Aortic smooth muscle cell (primary cell): ENCODE measurements at places on chromosomes 11 and 22. TPM values are rescaled to one million over a fixed set of nuclear protein-coding genes. Genes with fewer than 3 reads are reported as not detected.

MB gene
- total RNA-seq, result not detected in 2 replicates

ZNF280B gene
- total RNA-seq, result under 0.01 and 0.06 TPM in 2 replicates

LMO1 gene
- not detected in 2 replicates for total RNA-seq

OR52H1 gene
- 0.66 and 0.87 TPM in 2 replicates for total RNA-seq

CRACR2B gene
- total RNA-seq, result 4.6 and 4.9 TPM in 2 replicates

TRIM48 gene
- not detected in 2 replicates for total RNA-seq

DGCR8 gene
- total RNA-seq, result 33.2 and 42.9 TPM in 2 replicates

IRF7 gene
- 8.6 and 9.8 TPM in 2 replicates for total RNA-seq

SIDT2 gene
- 30.4 and 40.5 TPM in 2 replicates for total RNA-seq

SLC22A25 gene
- total RNA-seq, result not detected in 2 replicates

PPP6R2 gene
- total RNA-seq, result 62.2 and 65.0 TPM in 2 replicates

PCF11 gene
- total RNA-seq, result 33.4 and 40.0 TPM in 2 replicates

ZNF195 gene
- 11.1 and 13.7 TPM in 2 replicates for total RNA-seq

PLAAT3 gene
- 14.4 and 28.1 TPM in 2 replicates for total RNA-seq

KRTAP5-8 gene
- total RNA-seq, result not detected in 2 replicates

FZD4 gene
- 42.4 and 72.1 TPM in 2 replicates for total RNA-seq

MS4A8 gene
- total RNA-seq, result not detected in 2 replicates

KDM4E gene
- not detected in 2 replicates for total RNA-seq

OR10A6 gene
- not detected in 2 replicates for total RNA-seq

TSGA10IP gene
- total RNA-seq, result 0.13 TPM in 1 of 2 replicates, not detected in the other

NECTIN1 gene
- total RNA-seq, result 2.4 and 2.9 TPM in 2 replicates

TRIM51G gene
- not detected in 2 replicates for total RNA-seq

GRAMD1B gene
- 5.0 and 7.9 TPM in 2 replicates for total RNA-seq

CCDC116 gene
- 0.19 TPM in 1 of 2 replicates, not detected in the other for total RNA-seq

TTC36 gene
- 0.26 and 0.37 TPM in 2 replicates for total RNA-seq

CLDN5 gene
- 7.7 and 17.2 TPM in 2 replicates for total RNA-seq

SF3A1 gene
- 25.5 and 28.1 TPM in 2 replicates for total RNA-seq

DGAT2 gene
- 0.25 and 0.53 TPM in 2 replicates for total RNA-seq

KCNJ4 gene
- total RNA-seq, result not detected in 2 replicates

MDK gene
- total RNA-seq, result 13.3 and 37.4 TPM in 2 replicates

DUSP8 gene
- total RNA-seq, result 0.40 and 0.62 TPM in 2 replicates

CRYBB3 gene
- not detected in 2 replicates for total RNA-seq

CASP1 gene
- 33.2 and 34.4 TPM in 2 replicates for total RNA-seq

OSBPL5 gene
- total RNA-seq, result 41.7 and 49.4 TPM in 2 replicates

HTR3A gene
- total RNA-seq, result not detected in 2 replicates

FEN1 gene
- 19.5 and 39.8 TPM in 2 replicates for total RNA-seq

DDTL gene
- 0.62 and 0.92 TPM in 2 replicates for total RNA-seq

NPAS4 gene
- total RNA-seq, result not detected in 2 replicates

ABTB2 gene
- total RNA-seq, result 3.0 and 3.1 TPM in 2 replicates

C22orf15 gene
- 2.1 and 3.5 TPM in 2 replicates for total RNA-seq

OR52I2 gene
- total RNA-seq, result not detected in 2 replicates

SLC25A18 gene
- not detected in 2 replicates for total RNA-seq

CDKN1C gene
- total RNA-seq, result 0.40 and 0.87 TPM in 2 replicates

FAT3 gene
- under 0.01 and 0.12 TPM in 2 replicates for total RNA-seq

MOGAT2 gene
- not detected in 2 replicates for total RNA-seq

UBQLN3 gene
- total RNA-seq, result 0.06 and 0.13 TPM in 2 replicates

CCDC15 gene
- total RNA-seq, result 1.4 and 1.7 TPM in 2 replicates
